Frontal cortex (tissue), 4 donors: ENCODE measurements at places on chromosomes 11 and 22.

DNA sequence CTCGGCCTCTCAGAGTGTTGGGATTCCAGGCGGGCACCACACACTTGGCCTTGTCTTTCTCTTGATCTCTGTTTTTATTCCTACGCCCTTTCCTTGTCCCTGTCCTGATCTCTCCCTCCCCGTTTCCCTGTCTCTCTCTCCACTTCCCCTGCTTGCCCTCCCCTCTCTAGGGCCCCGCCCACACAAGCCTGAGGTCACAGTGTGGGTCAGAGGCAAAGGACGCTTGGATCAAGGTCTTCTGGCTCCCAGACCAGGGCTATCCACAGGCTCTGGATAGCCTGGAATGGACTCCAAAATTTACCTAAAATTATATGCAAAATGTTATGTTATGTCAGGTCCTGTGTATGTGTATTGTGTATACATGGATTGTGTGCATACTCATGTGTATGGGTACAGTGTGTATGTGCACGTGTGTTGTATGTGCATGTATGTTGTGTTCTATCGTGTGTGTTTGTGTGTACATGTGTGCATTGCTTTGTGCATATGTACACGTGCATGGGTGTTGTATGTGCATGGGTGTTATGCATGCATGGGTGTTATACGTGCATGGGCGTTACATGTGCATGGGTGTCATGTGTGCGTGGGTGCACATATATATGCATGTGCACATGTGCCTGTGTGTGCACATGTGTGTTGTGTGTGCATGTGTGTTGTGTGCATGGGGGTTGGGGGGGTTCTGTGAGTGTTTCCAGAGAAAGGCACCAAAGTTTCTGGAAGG lies 38.3 kb downstream of the TP53I11 start:
- DNase-seq = no peak

GRCh38 chr22:45549762-45550378 lies 47.2 kb downstream of the FBLN1 start:
- no peak for DNase-seq

GRCh38 chr11:67548555-67549110 lies 25.4 kb upstream of the CABP2 start:
- no peak for DNase-seq

GRCh38 chr22:17999851-18000250 lies 24.5 kb downstream of the MICAL3 start:
- DNase-seq = no peak

DNA sequence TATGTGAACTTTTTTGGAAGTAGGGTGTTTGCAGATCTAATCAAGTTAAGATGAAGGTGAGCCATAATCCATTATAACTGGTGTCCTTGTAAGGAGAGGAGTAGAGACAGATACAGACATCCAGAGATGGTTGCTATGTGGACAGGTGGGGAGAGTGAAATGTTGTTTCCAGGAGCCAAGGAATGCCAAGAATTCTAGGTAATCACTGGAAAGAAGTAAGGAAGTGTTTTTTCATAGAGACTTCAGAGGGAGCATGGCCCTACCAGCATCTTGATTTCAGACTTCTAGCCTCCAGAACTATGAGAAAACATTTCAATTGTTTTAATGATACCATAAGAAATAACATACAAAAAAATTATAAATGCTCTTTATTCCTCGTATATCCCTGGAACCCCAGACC lies 320.5 kb upstream of the ANO3 start:
- no peak for DNase-seq

GRCh38 chr11:2092464-2092910 lies 46.7 kb downstream of the IGF2 start:
- no peak for DNase-seq

GRCh38 chr11:69301455-69302401 lies 7.8 kb downstream of the MYEOV start:
- no peak for DNase-seq

GRCh38 chr11:78268591-78269410 lies 80.1 kb downstream of the USP35 start:
- DNase-seq = no peak

GRCh38 chr11:94662846-94663390 lies 95.8 kb downstream of the PIWIL4 start:
- no peak for DNase-seq

GRCh38 chr22:35733791-35734516 lies 16.3 kb downstream of the APOL5 start:
- no peak for DNase-seq

DNA sequence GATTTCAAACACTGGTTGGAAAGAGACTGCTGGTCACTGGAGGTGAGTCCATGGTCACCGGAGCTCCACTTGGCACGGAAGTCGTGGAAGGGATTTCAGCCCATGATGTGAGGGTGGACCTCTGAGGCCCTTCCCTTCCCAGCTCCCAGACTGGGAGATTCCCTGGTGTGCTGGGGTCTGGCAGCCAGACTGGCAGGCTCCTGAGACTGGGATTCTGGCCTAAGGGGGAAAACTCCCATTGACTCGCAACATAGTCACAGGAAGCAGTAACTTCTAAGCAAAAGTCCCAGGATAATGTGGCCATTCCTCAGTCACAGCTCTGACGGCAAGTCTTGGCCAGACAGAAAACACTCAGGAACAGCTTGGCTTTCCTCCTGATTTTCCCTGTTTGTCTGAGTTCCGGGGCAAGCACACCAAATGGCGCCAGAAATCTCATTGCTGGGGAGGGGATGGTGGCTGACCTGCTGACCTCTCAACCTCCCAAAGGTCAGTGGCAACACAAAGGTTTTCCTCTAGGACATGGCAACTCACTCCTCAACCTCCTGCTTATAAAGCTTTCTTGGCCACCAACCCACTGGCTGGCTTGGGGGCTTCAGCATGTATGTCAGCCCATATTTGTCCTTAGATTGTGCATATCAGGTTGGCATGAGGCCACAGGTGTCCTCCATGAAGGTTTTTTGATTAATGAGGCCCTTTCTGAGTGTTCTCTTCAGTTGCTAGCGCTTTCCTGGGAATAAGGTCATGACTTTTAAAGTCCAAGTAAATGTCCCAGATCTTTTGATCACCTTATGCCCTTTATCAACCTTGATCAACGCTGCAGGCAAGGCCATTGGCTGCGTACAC lies 99.5 kb downstream of the CCDC81 start:
- DNase-seq = no peak

DNA sequence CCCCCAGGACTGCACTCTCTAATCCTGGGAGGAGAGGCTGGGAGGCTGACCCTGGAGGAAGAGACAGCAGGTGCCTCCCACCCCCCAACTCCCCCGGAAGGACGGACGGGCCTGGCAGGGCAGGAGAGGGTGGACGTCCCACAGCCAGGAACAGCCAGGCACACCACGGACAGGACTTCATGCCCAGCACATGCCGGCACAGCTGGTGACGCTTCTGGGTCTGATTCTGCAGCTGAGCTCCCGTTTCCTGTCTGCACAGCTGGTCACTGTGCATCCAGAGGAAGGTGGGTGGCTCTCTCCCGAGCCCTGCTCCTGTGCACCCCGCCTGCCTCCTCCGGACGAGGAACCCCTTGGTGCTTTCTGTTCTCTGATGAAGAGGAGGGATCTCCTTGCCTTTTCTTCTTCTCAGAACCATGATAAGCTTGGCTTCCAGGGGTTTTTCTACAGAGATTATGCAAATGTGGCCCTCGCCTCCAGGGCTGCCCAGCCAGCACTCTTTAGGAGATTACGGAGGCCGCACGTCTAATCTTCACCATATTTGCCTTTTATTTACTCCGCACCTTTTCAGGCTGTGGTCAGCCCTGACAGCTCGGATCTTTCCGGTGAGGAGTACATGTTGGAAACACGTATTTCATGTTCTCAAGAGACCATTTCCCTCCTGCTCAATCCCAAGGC lies 1295.8 kb downstream of the BRD1 start:
- DNase-seq = peak; percentile 48

- no peak for DNase-seq
These were observed 16.1 kb downstream of the TP53AIP1 start for GRCh38 chr11:128926437-128927107.

DNA sequence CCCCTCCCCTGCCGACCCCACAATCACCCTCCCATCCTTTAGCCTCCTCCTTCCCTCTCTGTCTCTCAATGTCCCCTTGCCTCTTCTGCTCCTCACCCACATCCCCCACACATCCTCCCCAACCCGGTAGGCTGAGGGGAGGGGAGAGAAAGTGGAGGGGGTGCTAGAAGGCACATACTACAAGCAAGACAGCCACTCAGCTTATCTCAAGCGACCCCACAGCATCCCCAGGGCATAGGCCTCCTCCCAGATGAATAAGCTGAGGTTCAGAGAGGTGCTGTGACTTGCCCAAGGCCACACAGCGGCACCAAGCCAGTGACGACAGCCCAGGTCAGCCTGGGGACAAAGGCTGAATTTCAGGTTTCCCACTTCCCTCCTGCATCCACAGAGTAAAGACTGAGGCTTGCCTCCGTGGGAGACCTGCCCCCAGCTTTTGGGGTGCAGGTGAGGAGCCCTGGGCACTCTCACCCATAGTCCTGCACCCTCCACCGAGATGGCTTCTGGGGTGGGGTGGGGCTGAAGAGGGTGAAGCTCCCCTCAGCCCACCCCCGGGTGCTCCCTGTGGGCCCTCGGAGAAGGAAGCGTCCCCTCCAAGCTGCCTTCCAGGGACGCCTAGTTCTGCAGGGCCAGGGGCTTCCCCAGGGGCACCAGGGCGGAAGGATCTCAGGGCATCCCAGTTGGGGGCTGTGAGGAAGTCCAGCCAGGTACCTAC lies 511 bp downstream of the RAC2 start:
- no peak for DNase-seq

GRCh38 chr11:129209891-129210830 lies 18.0 kb upstream of the ARHGAP32 start:
- no peak for DNase-seq

GRCh38 chr11:15035283-15035682 lies 38.1 kb upstream of the CALCB start:
- DNase-seq = no peak

DNA sequence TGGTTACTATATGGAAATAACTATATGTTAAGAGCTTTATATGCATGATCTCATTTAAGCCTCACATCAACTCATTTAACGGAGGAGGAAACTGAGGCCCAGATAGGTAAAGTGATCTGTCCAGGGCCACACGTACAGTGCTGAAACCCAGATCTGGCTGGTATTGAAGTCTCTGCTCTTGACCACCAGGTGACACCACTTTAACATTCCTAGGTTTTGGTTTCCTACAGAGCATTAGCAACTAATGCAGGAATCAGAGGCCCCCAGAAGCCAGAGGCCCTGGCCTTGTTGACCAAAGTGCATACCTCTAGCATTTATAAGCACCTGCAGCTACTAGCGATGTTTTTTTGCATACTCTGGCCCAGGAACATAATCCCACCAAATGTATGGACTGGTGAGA lies 12.9 kb upstream of the LIMK2 start:
- no peak for DNase-seq

DNA sequence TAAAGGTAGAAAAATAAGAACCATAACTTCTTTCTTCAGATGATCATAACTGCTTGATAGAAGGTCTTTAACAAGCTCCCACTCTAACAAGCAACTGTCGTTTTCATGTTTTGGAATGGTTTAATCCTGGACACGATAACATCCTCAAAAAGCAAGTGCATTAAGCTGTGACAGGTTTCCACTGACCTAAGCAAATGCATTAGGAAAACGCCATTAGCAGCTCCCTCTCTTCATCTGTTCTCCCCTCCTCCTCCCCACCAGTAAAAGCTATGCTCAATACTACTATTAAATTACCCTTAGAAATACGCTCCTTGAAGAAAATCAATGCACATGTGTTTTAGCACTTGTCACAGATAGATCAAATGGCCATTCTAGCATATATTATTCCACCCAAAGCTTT lies 729.4 kb downstream of the OPCML start:
- DNase-seq = no peak

GRCh38 chr11:78714539-78714938 lies 139.9 kb upstream of the NARS2 start:
- no peak for DNase-seq

GRCh38 chr11:12827929-12828812 lies 153.9 kb downstream of the TEAD1 start:
- DNase-seq = no peak

GRCh38 chr11:33924341-33924740 lies 32.5 kb upstream of the LMO2 start:
- no peak for DNase-seq

- DNase-seq = no peak
These were observed 105.8 kb downstream of the KCNQ1 start for GRCh38 chr11:2550606-2550970.

DNA sequence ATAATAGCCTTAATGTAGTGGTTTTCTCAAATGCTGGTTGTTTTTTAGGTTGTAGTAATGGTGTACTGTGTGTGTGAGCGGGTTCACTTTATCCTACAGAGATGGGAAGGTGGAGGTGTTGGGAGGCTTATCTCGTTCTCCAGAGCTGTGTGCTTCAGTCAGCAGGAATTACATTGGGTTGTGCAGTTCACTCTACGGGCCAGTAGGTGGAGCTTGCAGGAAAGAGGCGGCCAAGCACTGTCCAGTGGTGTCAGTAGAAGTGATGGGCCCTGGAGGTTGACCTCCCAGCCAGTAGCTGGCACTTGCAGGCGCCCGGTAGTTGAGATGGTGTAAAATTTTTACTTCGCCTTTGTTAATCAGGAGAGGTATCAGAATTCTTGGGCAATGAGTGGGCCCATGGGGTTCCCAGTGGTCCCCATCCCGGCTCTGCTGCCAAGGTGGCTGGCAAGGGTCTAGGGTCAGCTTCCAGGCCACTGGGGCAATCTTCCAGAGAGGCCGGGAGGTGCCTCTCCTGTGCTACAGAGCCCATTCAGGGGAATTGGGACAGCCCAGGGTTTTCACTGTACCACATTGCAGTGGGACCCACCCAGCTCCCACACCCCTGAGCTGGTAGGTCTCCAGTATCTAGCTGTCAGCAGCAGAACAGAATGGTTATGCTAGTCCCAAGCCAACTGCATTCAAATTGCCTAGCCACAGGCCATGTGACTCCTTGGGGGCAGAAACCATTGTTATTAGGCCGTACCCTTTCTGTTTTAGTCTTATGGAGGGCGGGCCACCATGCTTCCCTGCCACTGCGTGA lies 43.9 kb downstream of the BIRC2 start:
- peak; percentile 28 for DNase-seq

DNA sequence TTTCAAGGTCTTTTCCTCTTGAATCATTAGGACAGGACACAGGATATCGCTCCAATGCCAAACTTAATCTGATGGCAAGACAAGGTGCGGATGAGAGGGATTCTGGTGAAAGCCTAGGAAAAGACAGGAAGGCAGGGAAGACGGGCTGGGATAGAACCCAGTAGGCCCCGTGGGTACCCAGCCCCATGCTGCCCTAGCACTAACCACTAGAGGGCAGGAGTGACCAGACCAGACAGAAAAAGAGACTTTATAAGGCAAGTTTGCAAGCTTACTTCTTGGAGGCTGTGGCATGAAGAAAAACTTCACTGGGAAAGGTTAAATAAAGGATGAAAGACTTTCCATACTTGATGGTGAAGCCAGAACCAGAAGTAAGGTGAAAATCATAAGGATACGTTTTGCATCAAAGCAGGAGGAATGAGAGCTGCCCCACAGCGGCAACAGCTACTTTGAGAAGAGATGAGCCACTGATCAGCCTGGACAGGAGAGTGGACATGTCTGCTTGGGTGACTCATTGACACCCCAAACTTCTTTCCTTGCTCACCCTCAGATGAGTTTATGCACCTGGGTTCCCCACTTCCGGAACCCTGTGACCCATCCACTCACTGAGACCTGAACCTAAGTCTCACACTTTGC lies 39.8 kb downstream of the SYN3 start:
- DNase-seq = peak; percentile 49
